Mesothelial cell of epicardium (in vitro differentiated cells): ENCODE measurements at places on chromosomes 3 and 15. TPM values are rescaled to one million over a fixed set of nuclear protein-coding genes. Genes with fewer than 3 reads are reported as not detected.

DNA sequence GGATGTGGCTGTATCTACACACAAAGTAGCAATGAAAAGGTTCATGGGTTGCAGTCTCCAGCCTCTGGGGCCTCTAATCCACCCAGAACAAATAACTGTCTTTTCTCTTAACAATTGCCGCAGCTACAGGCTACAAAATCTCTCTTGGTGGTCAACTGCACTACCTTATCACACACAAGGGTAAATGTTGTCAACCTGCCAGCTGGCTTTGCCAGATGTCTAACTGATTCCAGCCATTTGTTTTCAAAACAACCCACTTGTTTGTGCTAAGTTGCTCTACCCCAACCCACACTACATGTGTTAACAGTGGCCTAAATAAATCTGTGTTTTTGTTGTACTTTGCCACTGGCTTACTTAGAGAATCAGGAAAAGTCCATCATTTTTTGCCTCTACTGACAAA, 447.3 kb downstream of the TAFA4 start:
- no peaks in the 10 kb centered on the region for H3K36me3 ChIP-seq
- no peak overlapping the region for H3K27ac ChIP-seq
- H3K27me3 ChIP-seq = no peaks in the 10 kb centered on the region
- H3K4me3 ChIP-seq = no peak overlapping the region
- DNase-seq = no peak

- DNase-seq = no peak
- no peaks in the 10 kb centered on the region for H3K27me3 ChIP-seq
- H3K4me1 ChIP-seq = peaks cover 29% of the 10 kb centered on the region
- no peak overlapping the region for H3K27ac ChIP-seq
- H3K36me3 ChIP-seq = peaks cover 37% of the 10 kb centered on the region
These were observed 62.7 kb downstream of the MEF2A start for GRCh38 chr15:99628374-99629001.

GRCh38 chr3:58154626-58155449, 55.9 kb downstream of the DNASE1L3 start:
- no peaks in the 10 kb centered on the region for H3K27me3 ChIP-seq
- H3K36me3 ChIP-seq = peaks cover 44% of the 10 kb centered on the region
- DNase-seq = no peak
- peaks cover 26% of the 10 kb centered on the region for H3K4me1 ChIP-seq

- H3K27me3 ChIP-seq = peaks cover 5% of the 10 kb centered on the region
- H3K4me1 ChIP-seq = peaks cover 15% of the 10 kb centered on the region
- H3K4me3 ChIP-seq = no peak overlapping the region
- no peak overlapping the region for H3K27ac ChIP-seq
These were observed 2.9 kb upstream of the UQCRC1 start for GRCh38 chr3:48612309-48612708.

DNA sequence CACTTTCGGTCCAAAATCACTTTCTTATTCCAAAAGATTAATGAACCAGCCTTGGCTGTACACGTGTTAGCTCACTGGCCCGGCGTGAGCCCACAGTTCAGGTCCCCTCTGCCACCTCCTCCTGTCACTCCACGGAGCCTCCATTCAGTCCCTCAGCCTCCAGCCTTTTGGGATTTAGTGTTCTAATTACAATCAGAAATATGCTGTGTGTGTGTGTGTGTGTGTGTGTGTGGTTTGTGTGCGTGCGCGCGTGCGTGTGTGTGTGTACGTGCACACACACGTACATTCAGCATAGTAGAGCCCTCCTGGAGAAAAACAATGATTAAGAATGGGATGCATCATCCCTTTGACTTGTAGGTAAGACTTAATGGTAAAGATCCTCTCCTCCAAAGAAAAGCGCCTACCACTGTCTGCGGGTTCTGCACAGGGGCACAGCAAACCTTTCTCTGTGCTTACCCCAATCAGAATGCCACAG, 801 bp downstream of the CA12 start:
- peak overlapping the region; percentile 67 for H3K4me3 ChIP-seq
- H3K27me3 ChIP-seq = peaks cover 42% of the 10 kb centered on the region
- no peaks in the 10 kb centered on the region for H3K36me3 ChIP-seq

- no peaks in the 10 kb centered on the region for H3K27me3 ChIP-seq
- peaks cover 27% of the 10 kb centered on the region for H3K36me3 ChIP-seq
- no peak overlapping the region for H3K27ac ChIP-seq
- no peak overlapping the region for H3K4me3 ChIP-seq
- peaks cover 3% of the 10 kb centered on the region for H3K4me1 ChIP-seq
- DNase-seq = no peak
These were observed 32.6 kb downstream of the CCNB2 start for GRCh38 chr15:59137566-59137965.

- no peaks in the 10 kb centered on the region for H3K4me1 ChIP-seq
- no peak for DNase-seq
- no peak overlapping the region for H3K27ac ChIP-seq
- peaks cover 1% of the 10 kb centered on the region for H3K27me3 ChIP-seq
- H3K4me3 ChIP-seq = no peak overlapping the region
- H3K36me3 ChIP-seq = no peaks in the 10 kb centered on the region
These were observed 174.3 kb upstream of the ZBTB20 start for GRCh38 chr3:115321400-115321805.

DNA sequence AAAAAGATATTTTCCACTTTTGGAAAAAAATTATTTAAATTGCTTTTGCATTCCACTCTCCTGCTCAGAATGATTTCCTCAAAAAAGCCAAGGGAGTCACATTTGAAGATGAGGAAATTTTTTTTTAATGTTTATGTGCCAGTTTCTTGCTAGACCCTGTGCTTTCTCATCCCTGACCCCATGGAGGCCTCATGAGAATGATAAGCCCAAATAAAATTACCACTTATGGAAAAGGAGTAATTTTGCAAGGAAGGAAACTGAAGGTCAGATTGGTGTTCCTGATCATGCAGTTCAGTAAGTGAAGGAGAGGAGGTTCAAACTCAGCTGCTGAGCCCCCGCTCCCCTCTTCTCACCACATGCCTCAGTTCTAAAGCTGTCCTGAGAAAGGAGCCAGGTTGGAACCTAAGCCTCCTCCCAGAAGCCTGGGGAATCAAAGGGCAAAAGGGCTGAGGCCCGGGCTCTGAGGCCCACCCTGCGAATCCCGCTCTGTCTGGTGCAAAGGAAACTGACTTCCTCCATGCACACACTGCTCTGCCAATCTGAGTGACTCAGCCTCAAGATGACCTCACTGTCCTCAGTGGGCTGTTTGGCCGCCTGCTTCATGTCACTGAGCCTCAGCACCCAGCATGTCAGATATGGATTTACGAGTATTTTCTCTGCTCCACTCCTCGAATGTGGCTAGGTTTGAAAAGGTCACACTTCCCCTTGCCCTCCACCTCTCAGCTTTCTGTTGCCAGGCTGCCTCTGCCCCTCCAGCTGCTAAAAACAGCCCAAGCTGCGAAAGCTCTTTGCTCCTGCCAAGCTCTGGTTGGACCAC, 56.9 kb upstream of the FLNB start:
- DNase-seq = no peak
- H3K4me3 ChIP-seq = no peak overlapping the region
- no peaks in the 10 kb centered on the region for H3K36me3 ChIP-seq

DNA sequence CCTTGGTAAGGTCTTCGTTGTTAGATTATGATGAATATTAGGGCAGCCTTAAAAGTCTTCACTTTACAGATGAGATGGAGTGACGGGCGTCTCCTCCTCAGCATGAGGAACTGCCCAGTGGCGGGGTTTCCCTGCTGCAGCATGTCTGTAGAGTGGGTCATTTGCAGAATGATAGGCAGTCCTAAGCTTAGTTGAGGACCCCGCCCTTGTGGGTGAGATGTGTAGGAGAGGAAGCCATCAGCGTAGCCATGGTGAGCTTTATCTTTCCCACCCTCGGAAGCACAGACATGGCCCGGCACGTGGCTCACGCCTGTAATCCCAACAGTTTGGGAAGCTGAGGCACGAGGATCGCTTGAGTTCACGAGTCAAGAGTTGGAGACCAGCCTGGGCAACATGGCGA, 877 bp downstream of the NIT2 start:
- H3K27ac ChIP-seq = peak overlapping the region; percentile 80
- peak overlapping the region; percentile 87 for H3K4me3 ChIP-seq
- DNase-seq = no peak
- H3K4me1 ChIP-seq = peaks cover 28% of the 10 kb centered on the region
- peaks cover 5% of the 10 kb centered on the region for H3K36me3 ChIP-seq

GRCh38 chr15:88342666-88343065, 86.1 kb upstream of the NTRK3 start:
- no peak overlapping the region for H3K4me3 ChIP-seq
- no peak for DNase-seq
- H3K27ac ChIP-seq = no peak overlapping the region
- H3K27me3 ChIP-seq = peaks cover 18% of the 10 kb centered on the region
- no peaks in the 10 kb centered on the region for H3K36me3 ChIP-seq

GRCh38 chr15:96150254-96150653, 180.2 kb upstream of the NR2F2 start:
- peaks cover 29% of the 10 kb centered on the region for H3K4me1 ChIP-seq
- H3K27me3 ChIP-seq = no peaks in the 10 kb centered on the region
- H3K36me3 ChIP-seq = peaks cover 7% of the 10 kb centered on the region
- H3K4me3 ChIP-seq = no peak overlapping the region

- peaks cover 23% of the 10 kb centered on the region for H3K4me1 ChIP-seq
- no peaks in the 10 kb centered on the region for H3K36me3 ChIP-seq
- H3K27ac ChIP-seq = peak overlapping the region; percentile 86
- H3K27me3 ChIP-seq = peaks cover 2% of the 10 kb centered on the region
These were observed 164.5 kb downstream of the EBLN2 start for GRCh38 chr3:73225991-73226390.

- H3K27ac ChIP-seq = no peak overlapping the region
- no peaks in the 10 kb centered on the region for H3K36me3 ChIP-seq
- no peak for DNase-seq
- H3K27me3 ChIP-seq = peaks cover 19% of the 10 kb centered on the region
These were observed 470.8 kb downstream of the SOX2 start for GRCh38 chr3:182182531-182182968.

DNA sequence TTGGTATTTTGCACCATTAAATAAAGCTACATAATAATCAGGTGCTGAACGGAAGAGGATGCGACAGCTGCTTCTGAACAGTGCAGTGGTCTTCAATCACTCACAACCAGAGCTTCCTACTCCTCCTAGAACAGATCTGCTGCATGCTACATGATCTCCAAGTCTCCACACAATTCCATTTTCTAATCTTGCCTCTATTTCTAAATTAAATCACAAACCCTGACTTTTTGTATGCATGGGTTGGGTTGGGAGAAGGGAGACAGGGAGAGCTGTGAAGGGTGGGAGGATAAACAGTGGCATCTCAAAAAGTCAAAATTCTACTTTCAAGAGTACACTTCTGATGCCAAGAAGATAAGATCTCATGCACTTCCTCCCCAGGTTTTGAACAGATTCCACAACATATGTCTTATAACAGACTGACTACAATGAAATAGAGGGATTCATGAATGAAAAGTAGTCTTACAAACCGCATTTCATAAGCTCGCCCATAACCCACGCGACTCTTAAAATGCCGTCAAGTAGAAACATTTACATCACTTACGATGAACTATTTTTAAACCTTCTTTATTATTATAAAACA, 57.2 kb downstream of the CHSY1 start:
- peak overlapping the region; percentile 59 for H3K27ac ChIP-seq
- no peak for DNase-seq
- no peaks in the 10 kb centered on the region for H3K27me3 ChIP-seq

DNA sequence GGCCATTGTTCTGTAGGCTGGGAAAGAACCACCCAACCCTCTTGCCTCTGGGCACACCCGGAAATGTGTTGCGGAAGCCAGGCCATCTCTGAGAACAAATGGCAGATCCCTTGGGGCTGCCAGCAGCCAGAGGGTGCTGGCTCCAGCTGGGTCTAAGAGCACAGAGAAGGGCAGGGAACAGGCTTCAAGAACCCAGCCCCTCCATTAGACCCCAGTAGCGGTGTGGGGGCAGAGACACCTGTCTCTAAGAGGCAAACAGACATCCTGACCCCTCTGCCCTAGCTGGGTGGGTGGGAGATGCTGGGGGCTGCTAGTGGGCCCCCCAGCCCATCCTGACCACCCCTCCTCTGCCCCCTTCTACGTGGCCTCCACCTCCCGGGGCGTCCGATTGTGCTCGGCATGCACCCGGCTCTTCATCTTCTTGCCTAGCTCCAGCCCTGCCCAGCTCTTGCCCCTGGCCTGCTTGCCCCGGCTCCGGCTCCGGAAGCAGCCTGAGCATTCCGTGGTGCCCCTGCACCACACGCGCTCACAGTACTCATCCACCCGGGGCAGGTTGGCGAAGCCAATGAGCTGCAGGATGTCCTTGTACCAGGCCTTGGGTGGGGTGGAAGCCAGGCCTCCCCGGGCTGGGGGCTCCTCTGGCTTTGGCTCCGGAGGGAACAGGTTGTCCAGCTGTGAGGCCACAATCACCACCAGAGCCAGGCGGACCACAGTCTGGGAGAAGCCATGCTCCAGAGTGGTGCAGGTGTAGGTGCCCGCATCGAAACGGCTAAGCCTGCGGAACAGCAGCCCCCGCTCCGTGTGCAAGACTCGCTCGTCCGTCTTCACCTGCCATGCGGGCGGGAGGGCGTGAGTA, 9.4 kb downstream of the SEMA3G start:
- no peak overlapping the region for H3K4me3 ChIP-seq
- peaks cover 32% of the 10 kb centered on the region for H3K4me1 ChIP-seq
- no peaks in the 10 kb centered on the region for H3K27me3 ChIP-seq

DNA sequence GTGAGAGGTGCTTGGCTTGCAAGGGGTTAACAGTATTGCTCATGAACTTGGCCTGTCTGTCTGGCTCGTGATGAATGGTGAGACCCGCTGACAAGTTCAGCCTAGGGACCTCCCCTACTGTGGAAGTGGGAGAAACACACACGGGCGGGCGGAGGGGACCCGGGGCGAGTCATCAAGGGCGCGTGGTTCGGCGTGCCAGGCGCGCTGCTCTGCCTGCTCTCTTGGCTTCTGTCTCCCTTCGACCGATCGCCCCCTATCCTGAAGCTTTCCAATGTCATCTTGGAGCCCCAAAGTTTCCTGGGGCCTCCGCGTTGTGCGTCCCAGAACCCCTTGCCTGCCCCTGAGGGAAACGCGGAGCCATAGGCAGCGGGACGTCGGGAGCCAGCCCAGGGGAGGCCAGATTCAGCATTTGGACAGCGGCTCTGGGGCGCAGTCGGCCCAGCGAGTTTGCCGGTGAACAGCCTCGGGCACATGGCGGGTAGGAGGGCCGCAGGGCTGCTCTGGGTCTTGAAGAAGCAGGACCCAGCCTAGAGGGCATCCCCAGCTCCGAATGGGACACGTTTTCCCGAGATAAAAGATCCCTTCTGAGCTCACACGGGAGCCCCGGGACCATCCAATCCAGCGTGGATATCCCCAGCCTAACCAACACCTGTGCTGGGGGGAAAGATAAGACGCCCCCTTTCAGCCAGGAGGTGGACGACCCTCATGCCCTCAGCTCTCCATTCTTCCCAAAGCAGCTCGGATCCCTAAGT, 27.0 kb upstream of the POLG start:
- no peak overlapping the region for H3K4me3 ChIP-seq
- DNase-seq = peak; percentile 91
- peaks cover 95% of the 10 kb centered on the region for H3K27me3 ChIP-seq
- peaks cover 2% of the 10 kb centered on the region for H3K4me1 ChIP-seq
- no peaks in the 10 kb centered on the region for H3K36me3 ChIP-seq

GRCh38 chr3:143358793-143359491, 239.4 kb downstream of the CHST2 start:
- no peak overlapping the region for H3K4me3 ChIP-seq
- no peak for DNase-seq
- H3K4me1 ChIP-seq = peaks cover 19% of the 10 kb centered on the region

The SLC2A2 gene
- total RNA-seq = not detected in 3 replicates

The SERPINI2 gene
- not detected in 3 replicates for total RNA-seq

The SEMA3F gene
- total RNA-seq = 94.5 to 101 TPM (median 99.1 TPM) in 3 replicates

The GOLGA8S gene
- total RNA-seq = 0.47 to 0.50 TPM (median 0.47 TPM) in 3 replicates

The FBXW12 gene
- 0.47 to 0.66 TPM (median 0.51 TPM) in 3 replicates for total RNA-seq

The VIPR1 gene
- total RNA-seq = 2.1 to 2.8 TPM (median 2.3 TPM) in 3 replicates

The TRNT1 gene
- total RNA-seq = 30.6 to 34.4 TPM (median 34.0 TPM) in 3 replicates

The VEPH1 gene
- total RNA-seq = 7.2 to 10.2 TPM (median 7.9 TPM) in 3 replicates

The CCNL1 gene
- total RNA-seq = 248 to 276 TPM (median 261 TPM) in 3 replicates

The SAMD7 gene
- not detected in 3 replicates for total RNA-seq
